CD8-positive, alpha-beta memory T cell (primary cell): ENCODE measurements at places on chromosomes 2 and 18. TPM values are rescaled to one million over a fixed set of nuclear protein-coding genes. Genes with fewer than 3 reads are reported as not detected.

The CAD gene
- 147 TPM for total RNA-seq

The ECEL1 gene
- total RNA-seq, result not detected

The CDK15 gene
- total RNA-seq, result not detected

The HTR2B gene
- not detected for total RNA-seq

The PROKR1 gene
- total RNA-seq, result not detected

GRCh38 chr18:50262977-50263376 is 3.3 kb downstream of the CFAP53 start:
- no peak for DNase-seq

- DNase-seq, result no peak
These were observed 191.3 kb downstream of the MYO1B start for GRCh38 chr2:191436368-191437055.

DNA sequence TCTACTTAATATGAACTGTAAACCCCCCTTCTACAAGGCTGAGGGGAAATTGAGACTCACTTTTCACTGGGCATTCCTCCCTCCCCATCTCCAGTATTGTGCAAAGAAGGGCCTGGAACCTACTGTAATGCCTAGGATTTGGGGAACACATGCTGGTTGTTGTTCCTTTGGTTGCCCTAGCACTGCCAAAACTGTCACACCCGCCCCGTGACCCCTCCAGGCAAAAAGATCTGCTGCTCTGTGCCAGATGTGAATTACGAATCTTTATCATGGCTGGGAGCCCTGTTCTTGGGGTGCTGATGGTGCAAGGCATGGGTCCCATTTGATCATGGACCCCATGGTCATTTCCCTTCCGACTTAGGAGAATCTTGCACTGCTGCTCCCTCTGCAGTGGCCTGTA is 95.4 kb downstream of the CABLES1 start:
- DNase-seq, result no peak

GRCh38 chr2:226077841-226078240 is 678.3 kb downstream of the NYAP2 start:
- no peak for DNase-seq

DNA sequence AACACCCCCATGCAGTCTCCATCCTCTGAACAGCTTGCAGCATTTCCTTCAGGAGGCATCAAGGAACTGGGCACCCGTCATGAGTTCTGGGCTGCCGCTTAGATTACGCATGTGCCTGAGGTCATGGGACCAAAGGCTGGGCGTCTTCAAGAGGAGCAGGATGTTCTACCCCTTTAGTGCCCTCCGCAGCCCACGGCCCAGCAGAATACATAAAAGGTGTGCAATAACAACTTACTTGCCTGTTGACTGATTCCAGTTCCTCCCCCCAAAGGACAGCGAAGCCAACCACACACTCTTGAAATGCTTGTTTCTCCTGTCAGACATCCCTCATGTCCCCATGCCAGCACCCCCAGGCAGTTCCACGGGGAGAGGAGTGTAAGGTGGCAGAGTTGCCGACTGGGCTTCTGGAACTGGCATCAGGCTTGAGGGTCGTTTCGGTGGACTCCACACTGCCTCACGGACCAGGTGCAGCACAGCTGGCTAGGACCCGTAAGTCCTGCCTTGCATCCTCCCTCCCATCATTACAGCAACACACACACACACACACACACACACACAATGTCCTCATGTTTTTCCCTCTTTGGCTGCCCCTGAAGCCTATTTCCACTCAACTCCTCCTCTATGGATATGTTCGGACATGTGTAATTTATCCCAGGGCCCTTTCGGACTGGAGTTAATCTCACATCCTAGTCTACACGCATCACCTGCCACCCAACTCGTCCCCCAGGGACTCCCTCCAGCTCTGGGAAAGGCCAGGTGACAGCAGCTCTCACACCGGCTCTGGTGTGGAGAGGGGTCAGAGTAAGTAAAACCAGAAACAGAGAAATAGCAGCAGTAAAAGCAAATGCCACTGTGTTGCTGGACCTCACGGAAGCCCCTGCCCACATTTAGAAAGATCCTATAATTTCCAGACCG is 200.7 kb downstream of the BCL11A start:
- DNase-seq, result no peak

- no peak for DNase-seq
These were observed 923.7 kb downstream of the SLC4A3 start for GRCh38 chr2:220550995-220551700.

- DNase-seq, result no peak
These were observed 6.4 kb upstream of the TGFA start for GRCh38 chr2:70560040-70560439.

- DNase-seq, result no peak
These were observed 31.0 kb downstream of the NHEJ1 start for GRCh38 chr2:219129589-219129988.

GRCh38 chr18:58806826-58807714 is 57.6 kb upstream of the ZNF532 start:
- no peak for DNase-seq

DNA sequence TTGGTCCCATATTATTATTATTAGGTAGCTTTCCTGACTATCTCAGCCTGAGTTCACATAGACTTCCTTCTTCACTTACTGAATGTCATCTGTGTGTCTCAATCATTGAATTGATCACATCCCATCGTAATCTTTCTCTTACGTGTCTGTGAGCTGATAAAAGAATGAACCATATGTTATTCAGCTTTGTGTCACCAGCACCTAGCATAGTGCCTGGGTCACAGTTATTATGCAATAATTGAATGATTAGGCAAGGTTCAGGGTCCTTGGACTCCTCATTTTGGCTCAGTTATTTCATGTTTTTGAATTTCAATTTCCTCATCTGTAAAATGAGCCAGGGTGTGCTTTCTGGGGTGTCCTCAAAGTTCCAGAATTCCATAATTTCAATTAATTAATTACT is 107.2 kb downstream of the ZEB2 start:
- no peak for DNase-seq

DNA sequence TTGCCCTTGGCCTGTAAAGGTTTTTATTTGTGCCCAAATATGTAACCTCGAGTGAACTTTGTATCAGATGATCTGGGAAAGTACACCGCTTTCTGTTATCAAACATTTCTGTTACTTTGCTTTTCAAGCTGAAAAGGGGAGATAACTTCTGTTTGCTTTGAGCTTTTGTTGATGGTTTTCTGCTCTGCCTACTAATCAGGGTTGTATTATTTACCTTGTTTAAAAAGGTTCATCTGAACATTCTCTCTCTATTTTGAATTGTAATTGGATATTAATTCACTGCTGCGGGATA is 79.4 kb downstream of the XRCC5 start:
- DNase-seq, result no peak
